AG10803 (cell line): ENCODE measurements at places on chromosomes 11 and 22.

GRCh38 chr11:87463486-87464102 lies 425.9 kb downstream of the TMEM135 start:
- DNase-seq: peak; percentile 34

DNA sequence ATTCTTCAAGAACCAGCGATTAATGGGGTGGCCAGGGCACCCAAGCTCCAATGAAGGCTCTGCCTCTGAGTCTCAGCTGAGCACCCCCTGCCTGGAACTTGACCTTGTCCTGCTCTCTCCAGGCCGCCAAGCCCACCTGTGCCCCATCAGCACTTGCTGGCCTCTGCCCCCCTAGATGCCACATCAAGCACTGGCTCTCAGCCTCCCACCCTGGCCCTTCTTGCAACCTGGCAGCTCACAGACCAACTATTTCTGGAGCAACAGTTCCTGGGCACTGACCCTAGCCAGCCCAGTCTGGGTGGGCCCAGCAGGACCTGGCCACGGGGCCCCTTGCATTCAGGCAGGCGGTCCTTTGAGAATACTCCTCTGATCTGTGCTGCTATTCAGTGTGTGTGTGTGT lies 98.8 kb upstream of the PITPNB start:
- DNase-seq: no peak

DNA sequence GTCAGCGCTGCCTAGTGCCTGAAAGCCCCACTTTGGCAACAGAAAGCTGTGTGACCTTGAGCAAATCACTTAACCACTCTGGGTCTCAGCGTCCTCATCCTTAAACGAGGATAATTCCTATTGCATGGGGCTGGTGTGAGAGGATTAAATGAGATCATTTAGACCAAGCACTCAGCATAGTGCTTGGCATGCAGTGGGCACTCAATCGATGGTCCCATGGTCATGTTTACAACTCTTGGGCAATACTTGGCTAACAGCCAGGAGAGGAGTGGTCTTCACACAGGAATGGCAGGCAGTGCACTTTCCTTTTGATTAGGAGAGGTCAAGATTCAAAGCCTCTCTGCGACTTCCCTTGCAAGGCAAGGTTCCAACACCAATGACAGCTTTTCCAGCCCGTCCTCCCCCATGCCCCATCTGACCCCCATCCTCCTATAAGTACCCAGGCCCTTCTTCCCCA lies 14.1 kb downstream of the TNKS1BP1 start:
- peak; percentile 51 for DNase-seq

GRCh38 chr11:133508468-133508867 lies 23.8 kb downstream of the OPCML start:
- no peak for DNase-seq

- DNase-seq: no peak
Observed at GRCh38 chr11:84247926-84248325, 961.8 kb upstream of the CCDC90B start.

- DNase-seq: peak; percentile 87
Observed at GRCh38 chr11:353179-353873, 16.0 kb upstream of the B4GALNT4 start.

- DNase-seq: no peak
Observed at GRCh38 chr22:39237318-39238100, 7.3 kb downstream of the PDGFB start.

DNA sequence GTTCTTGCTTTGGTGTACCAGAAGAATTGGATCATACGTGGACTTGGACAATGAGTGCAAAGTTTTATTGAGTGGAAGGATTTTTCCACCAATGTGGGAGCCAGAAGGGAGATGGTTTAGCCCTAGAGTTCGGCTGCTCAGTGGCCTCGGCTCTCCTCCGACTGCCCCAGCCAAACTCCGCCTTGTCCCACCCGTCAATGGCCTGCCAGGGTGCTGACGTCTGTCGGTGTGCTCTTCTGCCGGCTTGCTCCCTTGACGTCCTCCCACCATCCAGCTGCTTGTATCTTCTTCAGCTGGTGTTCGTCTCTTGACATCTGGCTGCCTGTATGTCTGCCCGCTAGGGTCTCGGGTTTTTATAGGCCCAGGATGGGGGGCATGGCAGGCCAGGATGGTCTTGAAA lies 154.8 kb downstream of the APOL5 start:
- DNase-seq: no peak

GRCh38 chr11:27977031-27977430 lies 130.9 kb downstream of the KIF18A start:
- peak; percentile 35 for DNase-seq

GRCh38 chr22:45911601-45912271 lies 65.2 kb downstream of the WNT7B start:
- peak; percentile 61 for DNase-seq

GRCh38 chr22:22884010-22884887 lies 3.4 kb upstream of the IGLL5 start:
- peak; percentile 39 for DNase-seq

DNA sequence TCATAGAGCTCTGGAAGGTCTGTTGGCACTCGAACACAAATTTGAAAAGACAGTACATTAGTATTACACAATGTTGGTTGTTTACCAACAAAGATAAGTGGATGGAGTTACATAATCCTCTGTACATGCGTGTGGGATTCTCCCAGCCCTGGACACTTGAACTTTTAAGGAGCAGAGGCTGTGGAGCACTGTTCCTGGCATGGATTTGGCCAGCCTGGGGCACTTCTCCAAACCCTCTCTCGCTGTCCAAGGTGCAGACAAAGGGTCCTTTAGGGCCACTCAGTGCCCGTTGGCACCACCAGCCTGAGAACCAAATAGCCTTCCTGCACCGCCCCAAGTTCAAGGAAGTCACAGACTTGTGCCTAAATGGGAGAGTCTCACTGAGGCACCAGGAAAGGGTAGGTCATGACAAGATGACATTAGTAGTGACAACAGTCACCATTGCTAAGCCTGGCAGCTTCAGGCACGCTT lies 1.6 kb upstream of the ANO1 start:
- no peak for DNase-seq

DNA sequence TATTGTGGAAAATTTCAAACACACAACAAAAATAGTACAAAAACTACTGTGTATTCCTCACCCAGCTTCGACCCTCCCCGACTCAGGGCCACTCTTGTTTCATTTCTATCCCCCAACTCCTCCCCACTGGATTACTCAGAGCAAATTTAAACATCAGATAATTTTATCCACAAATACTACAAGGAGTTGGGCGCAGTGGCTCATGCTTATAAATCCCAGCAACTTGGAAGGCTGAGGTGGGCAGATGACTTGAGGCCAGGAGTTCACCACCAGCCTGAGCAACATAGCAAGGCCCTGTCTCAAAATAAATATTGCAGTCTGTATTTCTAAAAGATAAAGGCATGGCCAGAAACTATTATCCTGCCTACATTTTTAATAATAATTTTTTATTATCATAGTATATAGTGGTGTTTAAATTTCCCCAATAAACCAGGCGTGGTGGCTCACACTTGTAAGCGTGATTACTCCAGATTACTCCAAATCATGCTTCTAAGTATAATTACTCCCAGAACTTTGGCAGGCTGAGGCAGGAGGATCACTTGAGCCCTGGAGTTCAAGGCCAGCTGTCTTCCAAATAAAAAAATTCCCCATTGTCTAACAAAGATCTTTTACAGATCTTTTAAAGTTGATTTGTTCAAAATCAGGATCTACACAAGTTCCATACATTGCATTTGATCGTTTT lies 39.8 kb downstream of the LRRC32 start:
- DNase-seq: no peak

DNA sequence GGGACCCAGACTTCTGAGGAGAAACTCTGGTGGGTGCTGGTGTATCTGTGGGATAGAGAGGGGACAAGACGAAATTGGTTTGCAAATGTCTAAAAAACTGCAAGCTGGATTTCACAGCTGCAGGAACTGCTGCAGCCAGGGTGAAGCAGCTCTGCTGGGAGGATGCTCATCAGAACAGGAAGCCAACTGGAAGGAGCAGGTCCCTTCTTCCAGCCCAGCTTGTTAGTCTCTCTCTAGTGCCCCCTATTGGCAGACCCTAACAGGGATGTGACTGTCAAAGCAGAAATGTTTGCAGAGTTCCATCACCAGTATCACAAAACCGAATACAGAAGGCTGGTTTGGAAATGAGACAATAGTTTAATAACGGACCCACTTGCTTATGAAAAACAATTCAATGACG lies 74.8 kb upstream of the SLC22A12 start:
- no peak for DNase-seq

DNA sequence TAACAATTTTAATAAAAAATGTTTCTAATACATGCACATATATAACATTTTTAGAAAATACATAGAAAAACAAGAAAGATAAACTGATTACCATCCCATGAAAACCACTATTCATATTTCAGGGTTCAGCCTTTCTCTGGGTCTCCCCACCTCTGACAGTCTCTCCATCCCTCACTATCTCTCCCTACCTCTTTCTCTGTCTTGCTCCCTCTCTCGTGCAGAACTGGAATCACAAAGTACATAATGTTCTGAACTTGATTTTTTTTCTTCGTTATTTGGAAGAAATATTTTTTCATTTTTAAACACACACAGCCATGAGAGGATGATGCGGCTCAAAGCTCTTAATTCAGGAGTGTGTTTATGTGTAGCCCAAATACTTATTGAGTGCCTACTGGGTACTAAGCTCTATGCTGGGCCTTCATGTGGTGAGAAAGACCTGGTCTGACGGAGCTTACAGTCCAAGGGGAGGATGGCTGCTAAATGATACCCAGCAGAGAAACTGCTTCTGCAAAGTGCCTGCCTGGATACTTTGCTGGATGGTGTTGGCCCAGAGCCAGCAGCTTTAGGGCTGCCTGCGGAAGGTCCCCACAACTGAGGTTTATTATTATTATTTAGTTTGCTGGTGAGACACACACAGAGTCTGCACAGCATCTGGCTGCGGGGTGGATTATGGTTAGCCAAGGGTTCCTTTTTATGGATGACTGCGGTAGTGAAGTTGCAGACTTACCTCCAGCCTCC lies 42.6 kb downstream of the SC5D start:
- peak; percentile 3 for DNase-seq

DNA sequence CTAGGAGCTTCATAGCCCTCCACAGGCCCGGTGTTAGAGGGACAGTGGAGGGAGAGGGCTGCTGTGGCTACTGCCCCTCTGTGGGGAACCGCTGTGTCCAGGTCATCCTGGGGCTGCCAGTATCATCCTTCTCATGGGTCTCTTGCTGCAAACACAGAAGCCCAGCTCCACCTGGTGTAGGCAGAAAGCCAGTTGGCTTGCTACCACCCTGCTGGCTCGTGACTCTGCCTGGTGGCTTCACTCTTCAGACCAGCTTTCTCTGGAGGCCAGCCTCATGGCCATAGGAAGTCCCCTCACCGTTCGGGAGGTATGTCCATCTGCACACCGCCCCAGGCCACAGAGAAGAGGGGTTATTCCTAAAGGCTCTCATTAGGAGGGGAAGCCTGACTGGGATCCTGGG lies 19.4 kb upstream of the SUSD2 start:
- no peak for DNase-seq

- no peak for DNase-seq
Observed at GRCh38 chr11:71556018-71556417, 7.8 kb downstream of the KRTAP5-9 start.

GRCh38 chr22:27578937-27579617 lies 222.5 kb downstream of the MN1 start:
- peak; percentile 75 for DNase-seq

GRCh38 chr22:27460591-27461347 lies 340.8 kb downstream of the MN1 start:
- DNase-seq: peak; percentile 97

GRCh38 chr11:3119141-3119821 lies 45.8 kb downstream of the OSBPL5 start:
- no peak for DNase-seq

DNA sequence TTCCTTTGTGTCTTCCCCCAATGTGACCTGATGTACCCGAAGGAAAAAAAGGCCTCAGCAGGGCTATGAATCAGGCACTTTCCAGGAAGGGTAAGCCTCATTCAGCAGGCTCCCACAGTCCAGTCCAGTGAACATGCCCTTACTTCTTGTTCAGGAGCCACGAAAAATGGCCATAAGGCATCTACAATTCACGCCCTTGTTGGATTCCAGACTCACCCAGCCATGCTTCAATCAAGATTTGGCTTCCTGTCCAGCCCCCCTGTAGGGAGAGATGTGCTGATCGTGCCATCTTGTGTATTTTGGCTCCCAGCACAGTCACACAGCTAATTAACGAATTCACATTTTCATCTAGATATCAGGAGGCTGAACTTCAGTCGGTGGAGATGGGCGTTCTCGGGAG lies 9.9 kb upstream of the KCNJ5 start:
- no peak for DNase-seq

DNA sequence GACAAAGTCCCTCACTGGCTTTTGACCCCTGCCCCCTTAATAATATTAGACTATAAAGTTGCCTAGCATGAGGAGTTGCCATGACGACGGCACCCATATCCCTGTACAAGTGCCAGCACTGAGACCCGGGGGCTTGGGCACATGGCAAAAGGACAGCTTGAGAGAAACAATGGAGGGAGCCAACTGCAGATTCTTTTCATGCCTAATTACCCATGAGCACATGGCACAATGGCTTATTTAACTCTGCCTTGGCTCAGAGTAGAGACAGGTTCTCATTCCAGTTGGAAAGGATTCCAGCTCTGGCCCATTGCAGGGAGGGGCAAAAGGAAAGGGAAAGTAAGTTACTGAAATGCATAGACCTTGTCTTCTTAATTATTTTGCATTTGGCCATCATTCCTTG lies 261.2 kb upstream of the UBASH3B start:
- no peak for DNase-seq

DNA sequence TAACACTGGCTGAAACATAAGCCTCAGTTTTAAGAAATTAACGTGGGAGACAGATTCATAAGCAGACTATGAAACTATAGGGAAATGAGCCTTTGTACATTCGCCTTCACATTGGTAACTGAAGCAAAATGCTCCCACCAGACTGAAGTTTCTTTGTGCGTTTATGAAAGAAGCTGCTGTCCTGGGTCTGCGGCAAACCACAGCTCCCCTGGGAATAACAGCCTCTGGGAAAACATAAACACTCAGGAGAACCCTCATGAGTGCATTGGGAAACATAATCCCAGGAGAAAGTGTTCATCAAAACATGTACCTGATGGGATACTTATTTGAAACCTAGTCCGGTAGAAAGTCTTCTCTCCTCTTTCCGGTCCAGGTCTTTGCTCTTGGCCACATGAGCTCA lies 193.1 kb upstream of the LARGE1 start:
- DNase-seq: no peak

GRCh38 chr11:72041364-72042063 lies 38.8 kb downstream of the NUMA1 start:
- DNase-seq: peak; percentile 83

DNA sequence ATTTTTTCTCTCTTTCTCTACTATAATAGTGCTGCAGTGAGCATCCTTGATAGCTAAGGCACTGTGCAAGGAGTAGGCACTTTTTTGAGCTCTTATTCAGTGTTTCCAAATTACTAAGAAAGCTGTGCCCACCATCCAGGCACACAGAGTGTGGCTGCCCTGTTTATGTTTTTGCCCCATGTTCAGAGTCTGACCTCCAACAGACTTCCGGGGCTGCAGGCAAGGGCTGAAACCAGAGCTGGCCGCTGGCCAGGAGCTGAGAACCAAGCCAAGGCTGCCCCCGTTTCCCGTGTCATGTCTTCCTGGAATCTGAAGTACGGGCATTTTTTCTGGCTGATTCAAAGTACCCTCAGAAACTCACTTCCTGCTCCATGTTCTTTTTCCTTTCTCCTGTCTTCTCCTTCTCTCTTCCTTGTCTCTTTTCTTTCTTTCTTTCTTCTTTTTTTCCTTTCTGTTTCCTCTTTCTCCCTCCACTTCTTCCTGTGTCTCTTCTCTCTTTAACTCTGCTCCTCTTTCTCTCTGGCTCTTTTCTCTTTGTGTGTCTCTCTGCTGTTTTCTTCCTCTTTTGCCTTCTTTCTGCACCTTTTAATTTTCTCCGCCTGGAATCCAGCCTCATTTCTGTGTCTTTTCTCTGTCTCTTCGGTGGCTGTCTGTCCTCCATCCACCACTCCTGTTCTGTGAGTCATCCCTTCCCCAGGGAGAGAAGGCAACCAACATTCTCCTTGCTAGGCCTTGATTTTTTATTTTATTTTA lies 17.0 kb upstream of the KCTD14 start:
- peak; percentile 88 for DNase-seq
